ENCODE measurements at places on chromosomes 3 and 15.

GRCh38 chr15:64149893-64150578, 1.5 kb upstream of the SNX22 start:
- DNase-seq: no peak

DNA sequence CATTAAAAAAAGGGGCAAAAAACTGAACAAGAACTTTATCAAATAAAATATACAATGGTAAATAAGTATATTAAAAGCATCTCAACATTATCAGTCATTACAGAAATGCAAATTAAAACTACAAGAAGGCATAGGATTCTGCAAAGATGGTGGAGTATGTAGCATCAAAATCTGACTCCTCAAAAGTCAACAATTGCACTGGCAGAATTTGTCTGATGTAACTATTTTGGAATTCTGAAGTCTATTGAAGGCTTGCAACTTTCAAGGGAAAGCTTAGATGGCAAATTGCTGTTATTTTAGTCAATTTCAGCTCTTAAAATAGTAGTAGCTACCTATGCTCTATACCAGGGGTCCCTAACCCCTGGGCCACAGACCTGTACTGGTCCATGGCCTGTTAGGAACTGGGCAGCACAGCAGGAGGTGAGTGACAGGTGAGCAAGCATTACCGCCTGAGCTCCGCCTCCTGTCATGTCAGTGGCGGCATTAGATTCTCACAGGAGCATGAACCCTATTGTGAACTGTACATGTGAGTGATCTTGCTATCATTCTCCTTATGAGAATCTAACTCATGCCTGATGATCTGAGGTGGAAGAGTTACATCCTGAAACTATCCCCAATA, 107.6 kb downstream of the TGFBR2 start:
- no peak for DNase-seq

DNA sequence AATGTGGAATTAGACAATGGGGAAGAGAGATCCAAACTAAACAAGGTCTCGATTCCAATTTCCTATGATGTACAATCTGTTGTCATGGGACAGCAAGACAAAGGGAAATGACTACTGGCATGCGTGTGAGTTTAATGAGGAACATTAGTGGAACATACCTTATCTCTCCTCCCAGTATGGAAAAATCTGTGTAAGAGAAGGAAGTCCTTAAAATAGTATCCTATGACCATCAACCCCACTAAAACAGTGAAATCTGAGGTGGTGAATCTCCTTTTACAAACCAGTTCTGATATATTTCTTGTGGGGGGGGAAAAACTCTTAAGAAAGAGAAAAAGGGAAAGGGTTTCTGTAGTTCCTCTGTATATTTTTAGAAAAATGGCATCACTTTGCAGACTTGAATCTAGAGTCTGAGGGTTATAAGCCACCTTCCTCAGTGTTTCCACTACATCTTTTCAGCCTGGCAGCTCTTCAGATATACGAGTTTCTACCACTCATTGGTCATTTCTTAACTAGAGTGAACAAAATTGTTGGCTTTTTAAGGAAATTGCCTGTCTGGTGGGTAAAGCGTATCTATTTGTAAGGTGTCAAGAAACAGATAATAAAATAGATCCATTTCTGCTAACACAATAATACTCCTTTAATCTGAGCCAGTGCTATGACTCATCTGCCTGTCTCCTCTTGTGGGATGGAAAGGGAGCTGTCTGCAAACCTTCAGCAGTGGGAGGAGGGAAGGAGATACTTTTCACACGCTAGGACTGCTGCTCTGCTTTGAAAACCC, 3.0 kb upstream of the TNFAIP8L3 start:
- peak; percentile 69 for DNase-seq

GRCh38 chr15:70714015-70714414, 49.3 kb downstream of the UACA start:
- peak; percentile 63 for DNase-seq

- no peak for DNase-seq
These were observed 15.1 kb upstream of the TOP2B start for GRCh38 chr3:25679642-25680302.

- DNase-seq: peak; percentile 81
These were observed 2.9 kb upstream of the ZNF710 start for GRCh38 chr15:89998141-89998661.

DNA sequence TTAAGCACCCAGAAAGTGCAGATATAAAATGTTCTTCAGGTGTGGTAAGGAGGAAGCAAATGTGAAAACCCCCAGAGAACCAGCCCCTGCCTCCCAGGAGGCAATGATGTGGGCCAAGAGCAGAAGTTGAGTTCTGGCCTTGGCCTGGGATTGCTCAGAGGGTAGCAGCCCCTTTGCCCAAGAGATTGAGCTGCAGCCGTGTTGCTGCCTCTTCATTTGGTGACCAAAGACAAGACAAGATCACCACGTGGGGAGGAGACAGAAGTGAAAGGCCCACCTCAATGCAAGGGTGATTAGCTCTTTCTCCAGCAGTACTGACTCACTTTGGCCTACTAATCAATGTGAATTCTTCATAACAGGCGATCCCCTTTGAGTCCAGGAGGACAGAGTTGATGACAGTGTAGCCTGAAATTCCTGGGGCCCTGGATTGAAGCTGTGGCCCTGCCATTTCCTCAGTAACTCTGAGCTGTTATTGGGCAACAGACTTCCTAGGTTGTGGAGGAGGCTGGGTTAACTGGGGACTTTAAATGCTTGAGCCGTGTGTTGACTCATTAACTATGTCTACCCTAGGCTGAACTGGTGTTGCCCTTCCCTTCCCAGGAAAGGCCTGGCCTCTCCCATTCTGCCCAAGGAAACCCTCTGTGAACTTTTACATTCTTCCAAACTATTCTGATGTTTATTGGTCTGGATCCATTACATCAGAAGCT, 86.5 kb downstream of the ST6GAL1 start:
- peak; percentile 14 for DNase-seq

- DNase-seq: no peak
These were observed 7.9 kb upstream of the SSUH2 start for GRCh38 chr3:8652324-8652987.

DNA sequence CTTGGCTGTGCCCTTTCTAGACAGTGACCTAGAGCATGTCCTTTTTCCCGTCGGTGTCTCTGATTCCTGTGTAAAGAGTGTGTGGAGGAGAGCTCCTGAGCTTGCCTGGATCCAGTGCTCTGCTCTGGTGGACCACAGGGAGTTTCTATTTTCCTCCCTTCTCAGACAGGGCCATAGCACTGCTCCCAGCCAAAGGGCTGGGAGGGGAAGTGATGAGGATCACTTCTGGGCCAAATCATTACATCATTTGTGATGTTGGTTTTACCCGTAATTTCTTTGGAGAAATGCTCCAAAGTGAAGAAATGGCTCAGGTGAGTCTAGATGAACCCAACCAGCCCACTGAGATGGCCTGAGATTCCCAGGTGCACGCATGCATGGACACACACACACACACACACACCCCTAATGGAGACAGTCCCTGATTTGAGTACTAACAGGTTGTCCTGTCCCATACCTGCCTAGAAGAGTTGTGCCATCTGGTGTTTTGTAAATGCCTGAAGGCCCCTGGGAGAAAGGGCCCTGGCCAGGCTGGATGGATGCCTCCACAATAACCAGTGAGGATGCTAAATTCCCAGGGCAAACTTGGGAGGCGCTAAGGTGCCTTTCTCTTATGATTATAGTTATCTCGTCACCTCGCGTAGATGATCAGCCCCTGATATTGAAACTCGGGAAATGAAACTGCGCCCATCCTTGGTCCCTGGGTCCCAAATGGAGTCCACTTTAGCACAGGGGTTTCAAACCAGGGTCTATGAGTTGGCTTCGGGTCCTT, 86.9 kb downstream of the ASB7 start:
- no peak for DNase-seq

DNA sequence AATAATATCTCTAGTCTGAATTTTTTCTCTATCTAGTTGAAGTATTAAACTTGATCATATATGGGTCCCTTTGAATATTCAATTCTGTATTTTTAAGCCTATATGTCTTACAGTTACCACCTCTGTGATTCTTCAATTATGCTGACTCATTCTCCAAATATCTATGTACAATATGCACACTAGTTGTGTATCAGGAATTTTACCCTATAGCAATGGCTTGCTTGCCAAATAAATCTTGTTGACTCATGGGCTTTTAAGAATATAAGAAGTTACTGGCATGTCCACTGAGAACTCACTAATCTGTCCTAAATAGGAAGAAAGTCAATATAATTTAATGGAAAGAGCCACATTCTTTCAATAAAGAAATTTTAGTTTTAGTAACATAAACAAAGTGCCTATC, 656.3 kb downstream of the RBMS3 start:
- DNase-seq: peak; percentile 35

DNA sequence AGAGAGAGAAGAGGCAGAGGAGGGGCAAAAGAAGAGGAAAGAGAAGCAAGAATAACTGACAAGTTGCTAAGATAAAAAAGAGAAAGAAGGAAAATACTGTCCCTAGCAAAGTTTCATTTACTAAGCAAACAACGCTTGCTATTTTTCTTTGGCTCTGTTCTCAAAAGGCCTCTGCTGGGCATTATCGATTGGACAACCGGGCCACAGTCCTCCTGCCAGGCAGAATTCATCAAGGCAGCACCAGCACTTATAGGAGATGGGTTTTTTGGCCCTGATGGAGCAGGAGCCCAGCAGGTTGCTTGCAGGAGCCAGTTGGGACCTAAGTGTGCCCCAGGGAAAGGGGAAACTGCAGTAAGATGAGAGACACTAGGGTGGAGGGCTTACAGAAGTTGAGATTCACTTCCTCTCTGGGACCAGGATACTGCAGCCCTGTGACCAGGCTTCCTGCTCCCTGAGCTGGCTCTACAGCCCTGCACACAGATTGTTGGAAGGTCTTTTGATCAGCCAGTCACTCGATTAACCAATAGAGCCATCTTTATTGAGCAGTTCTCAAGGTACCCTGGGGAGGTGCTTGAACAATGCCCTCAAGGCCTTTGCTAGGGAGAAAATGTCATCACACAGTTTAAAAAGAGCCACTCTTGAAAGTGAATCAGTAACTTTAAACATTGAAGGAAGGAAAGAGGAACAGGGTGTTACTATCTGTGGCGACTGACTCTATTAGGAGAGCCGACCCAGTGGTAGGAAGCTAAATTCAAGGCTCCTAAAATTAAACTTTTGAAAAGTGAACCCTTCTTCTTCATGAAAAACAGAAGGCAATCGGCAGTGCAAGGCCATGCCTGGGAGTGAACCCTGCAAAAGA, 28.8 kb upstream of the GLCE start:
- no peak for DNase-seq

GRCh38 chr3:70248856-70249255, 63.6 kb downstream of the MDFIC2 start:
- DNase-seq: no peak

DNA sequence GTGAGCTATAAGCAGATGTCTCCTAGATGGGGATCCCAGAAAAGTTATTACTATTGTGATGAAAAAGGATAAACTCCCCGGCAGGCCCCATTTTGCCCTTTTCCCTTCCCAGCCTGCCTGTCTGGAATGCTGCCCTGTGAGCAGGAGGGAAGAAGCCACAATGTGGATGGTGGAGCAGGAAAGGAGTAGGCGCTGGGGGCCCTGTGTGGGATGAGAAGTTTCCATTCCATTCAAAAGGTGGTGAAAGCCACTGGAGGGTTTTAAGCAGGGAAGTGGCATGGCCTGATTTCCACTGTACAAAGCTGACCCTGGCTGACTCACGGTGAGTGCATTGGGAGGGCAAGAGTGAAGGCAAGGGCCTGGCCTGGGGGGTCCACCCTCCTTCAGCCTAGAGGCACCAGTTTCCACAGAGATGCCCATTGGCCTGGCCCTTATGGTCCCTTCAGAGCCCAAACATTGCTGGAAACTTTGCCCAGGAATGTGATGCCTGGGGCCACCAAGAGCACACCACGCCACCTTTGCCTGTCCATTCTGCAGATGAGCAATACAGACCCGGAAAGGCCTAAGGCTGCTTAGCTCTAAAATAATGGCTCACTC, 206.9 kb downstream of the RPLP1 start:
- DNase-seq: no peak

- peak; percentile 38 for DNase-seq
These were observed 34.8 kb downstream of the LINGO1 start for GRCh38 chr15:77597804-77598453.

DNA sequence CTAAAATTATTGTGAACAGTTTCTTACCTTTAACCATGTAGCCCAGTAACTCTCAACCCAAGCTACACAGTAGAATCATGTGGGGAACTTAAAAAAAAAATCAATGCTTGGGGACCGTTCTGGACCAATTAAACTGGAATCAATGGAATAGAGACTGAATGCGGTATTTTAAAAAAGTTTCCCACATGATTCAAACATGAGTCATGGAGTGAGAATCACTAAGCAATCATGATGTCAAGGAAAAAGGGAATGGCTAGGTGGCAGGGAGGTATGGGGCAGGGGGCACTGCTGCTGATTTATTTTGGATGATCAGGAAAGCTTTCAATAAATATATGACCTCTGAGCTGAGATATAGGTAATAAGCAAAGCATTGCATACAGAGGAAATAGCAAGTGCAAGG, 250.5 kb upstream of the RORA start:
- peak; percentile 14 for DNase-seq

- no peak for DNase-seq
These were observed 6.5 kb downstream of the PRICKLE2 start for GRCh38 chr3:64218746-64219145.

- no peak for DNase-seq
These were observed 29.8 kb downstream of the NGRN start for GRCh38 chr15:90295270-90295648.

DNA sequence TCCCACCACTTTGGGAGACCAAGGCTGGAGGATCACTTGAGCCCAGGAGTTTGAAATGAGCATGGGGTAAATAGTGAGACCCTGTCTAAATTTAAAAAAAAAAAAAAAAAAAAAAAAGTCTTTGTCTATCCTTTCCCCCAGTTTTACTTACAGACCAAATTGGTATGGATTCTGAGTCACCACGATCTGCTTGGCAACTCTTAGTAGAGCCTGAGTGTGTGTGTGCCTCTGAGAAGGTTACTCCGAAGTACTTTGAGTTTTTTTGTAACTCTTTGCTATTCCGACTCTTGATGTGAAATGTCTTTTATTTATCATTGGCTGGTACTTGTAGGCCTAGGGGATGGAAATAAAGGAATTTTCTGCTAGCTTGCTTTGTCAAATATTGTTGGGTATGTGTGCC, 63.3 kb downstream of the RBM6 start:
- no peak for DNase-seq

- no peak for DNase-seq
These were observed 144.9 kb downstream of the EDEM1 start for GRCh38 chr3:5332270-5332956.

- DNase-seq: no peak
These were observed 18.9 kb downstream of the MAP2K1 start for GRCh38 chr15:66405615-66406014.

GRCh38 chr3:53342353-53342752, 5.0 kb downstream of the DCP1A start:
- no peak for DNase-seq

- DNase-seq: no peak
These were observed 6.3 kb upstream of the UCN2 start for GRCh38 chr3:48569808-48570450.

GRCh38 chr3:106386050-106386449, 517.2 kb upstream of the CBLB start:
- DNase-seq: no peak

- peak; percentile 33 for DNase-seq
These were observed 5.3 kb upstream of the SPRED1 start for GRCh38 chr15:38247336-38247735.

- peak; percentile 14 for DNase-seq
These were observed 12.7 kb downstream of the ATP10A start for GRCh38 chr15:25850154-25851111.

GRCh38 chr15:56915888-56916287, 2.6 kb upstream of the TCF12 start:
- no peak for DNase-seq
